ENCODE measurements at places on chromosomes 1 and 21. TPM values are rescaled to one million over a fixed set of nuclear protein-coding genes. Genes with fewer than 3 reads are reported as not detected.

The APCS gene
- total RNA-seq, result not detected

DNA sequence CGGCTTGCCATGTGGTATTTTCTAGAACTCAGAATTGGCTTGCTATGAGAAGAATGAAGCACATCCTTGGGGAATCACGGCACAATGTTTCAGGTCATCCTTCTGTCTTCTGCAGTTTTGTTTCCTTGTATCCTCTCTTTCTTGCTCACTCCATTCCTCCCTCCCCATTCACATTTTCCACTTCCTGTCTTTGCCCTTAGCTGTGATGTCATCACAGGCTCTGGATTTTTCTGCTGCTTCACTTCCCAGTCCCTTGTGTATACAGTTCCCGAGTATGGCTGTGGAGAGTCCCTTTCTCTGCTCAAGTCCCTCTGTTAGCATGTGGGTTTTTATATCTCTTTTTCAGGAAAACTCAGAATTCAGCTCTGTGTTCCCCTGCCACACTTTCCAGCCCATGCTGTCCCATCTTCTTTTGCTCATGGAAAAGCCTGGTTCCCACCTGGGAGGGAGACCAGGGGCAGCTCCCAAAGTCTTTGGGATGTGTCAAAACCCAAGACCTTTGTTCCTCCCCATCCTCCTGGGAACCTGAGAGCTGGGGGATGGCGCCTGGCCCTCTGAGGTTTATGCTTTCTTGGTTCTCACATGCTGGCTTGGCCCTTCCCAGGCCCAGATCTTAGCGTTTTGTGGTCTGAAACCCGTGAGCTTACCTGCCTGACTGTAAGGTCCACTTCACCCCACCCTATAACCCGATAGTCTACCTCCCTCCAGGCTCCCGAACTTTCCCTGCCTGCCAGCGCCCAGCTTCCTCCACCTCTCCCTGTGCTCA, 4.8 kb upstream of the RGS16 start:
- DNase-seq, result no peak

DNA sequence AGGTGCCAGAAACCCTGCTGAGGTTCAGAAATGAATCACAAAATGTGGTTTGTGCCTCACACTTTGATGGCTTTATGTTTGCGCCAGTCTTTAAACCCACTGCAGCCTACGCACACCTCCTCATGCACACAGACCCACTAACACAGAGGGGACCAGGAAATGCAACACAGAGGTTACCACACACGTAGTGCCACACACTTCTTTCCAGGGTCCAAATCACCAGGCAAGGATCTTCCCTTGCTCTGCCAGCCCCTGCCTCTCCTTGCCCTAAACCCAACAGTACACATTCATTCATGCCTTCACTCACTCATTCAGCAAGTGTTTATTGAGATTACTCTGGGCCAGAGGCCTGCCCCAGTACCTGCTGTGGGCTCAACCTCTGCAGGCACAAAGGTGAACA, 17.5 kb downstream of the MAB21L3 start:
- no peak for DNase-seq

GRCh38 chr1:42221952-42222606, 57.5 kb upstream of the GUCA2A start:
- DNase-seq, result no peak

- no peak for DNase-seq
These were observed 173.9 kb downstream of the DUSP10 start for GRCh38 chr1:221567859-221568507.

Data from endothelial cell (in vitro differentiated cells).